ENCODE measurements at places on chromosomes 16 and 17.

DNA sequence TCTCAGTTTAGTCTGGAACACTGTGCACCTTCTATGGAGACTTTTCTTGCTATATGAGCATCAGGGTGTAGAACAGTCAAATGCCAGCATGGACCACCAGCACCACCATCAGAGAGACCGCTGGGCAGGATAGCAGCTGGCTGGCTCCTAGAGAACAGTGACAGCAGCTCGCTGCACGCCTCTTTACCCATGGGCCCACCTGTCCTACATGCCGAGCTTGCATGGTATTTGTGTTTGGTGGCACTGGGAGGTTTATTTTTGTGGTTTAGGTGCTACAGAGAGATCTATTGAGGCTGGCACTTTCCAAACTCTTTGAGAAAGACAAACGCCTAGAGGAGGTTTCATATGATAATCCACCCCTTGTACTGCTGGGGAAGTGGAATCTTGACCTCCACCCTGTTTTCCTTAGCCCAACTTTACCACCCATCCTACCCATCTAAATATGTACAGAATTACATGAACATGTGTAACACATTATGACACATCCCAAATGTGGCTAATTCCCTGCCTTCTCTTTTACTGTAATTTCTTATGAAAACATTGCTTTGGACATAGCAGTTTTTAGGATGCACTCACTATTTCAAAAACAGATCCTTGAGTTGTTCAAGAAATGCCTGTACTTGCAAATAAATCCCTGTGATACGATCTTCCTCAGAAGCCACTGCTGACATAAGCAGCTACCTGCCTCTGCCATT lies 46.3 kb downstream of the COG7 start:
- DNase-seq, result no peak

DNA sequence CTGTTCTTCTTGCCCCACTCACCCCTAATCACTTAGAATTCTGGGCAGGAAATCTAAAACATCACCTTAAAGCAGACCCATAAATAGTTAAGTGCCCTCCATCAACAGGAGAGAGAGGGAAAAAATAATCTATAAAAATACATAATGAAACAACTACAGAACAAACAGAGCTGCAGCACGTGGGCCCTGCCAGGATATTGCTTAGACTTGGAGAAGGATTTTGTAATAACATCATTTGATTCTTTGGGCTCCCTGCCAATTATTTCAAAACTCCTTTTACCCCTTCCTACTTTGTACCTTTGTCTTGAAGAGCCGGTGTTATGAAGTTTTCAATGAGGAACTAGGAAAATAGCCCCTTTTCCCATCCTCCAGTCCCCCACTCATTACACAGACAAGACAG lies 130.6 kb upstream of the TOX3 start:
- DNase-seq, result no peak

DNA sequence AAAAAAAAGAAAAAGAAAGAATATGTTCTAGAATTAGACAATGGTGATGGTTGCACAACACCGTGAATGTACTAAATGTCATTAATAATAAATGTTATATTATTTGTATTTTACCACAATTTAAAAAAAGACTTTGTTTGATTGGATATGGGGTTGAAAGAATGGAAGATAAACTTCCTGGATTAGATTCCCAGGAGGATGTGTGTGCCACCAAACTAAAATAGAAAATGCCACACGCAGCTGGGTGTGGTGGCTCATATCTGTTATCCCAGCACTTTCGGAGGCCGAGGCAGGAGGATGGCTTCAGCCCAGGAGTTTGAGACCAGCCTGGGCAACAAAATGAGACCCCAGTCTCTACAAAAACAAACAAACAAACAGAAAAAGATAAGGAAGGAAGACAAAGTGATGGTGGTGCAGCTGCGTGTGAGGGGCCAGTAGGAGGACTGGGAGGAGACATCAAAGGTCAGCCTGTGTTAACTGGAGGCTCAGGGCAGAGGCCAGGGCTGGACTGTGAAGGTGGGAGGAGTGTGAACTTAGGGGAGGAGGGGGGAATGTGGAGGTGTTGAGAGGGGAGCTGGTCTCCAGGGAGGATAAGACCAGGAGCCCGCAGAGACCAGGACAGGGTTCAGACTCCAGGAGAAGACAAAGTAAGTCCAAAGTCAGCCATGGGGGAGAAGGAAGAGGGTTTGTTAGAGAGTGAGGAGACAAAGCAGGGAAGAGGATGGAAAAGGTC lies 4.1 kb downstream of the PECAM1 start:
- DNase-seq, result no peak

DNA sequence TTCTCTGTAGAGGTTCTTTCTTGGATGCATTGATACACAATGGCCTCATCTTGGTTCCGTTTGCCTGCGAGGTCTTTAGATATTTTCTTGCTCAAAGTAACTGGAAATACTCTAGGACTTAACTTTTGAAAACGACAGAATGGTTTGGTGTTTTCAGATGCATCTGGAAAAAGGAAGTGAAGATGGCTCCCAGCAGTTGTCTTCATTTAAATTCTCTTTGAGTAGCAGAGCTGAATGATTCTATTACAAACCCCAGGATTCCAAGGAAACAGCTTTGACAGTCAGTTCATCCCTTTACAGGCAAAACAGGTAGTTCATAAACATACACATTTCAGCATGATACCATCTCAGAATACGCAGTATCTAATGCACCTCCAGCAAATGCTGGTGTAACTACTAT lies 54.8 kb downstream of the PSMD12 start:
- no peak for DNase-seq

GRCh38 chr17:65820811-65821210 lies 259.4 kb upstream of the AXIN2 start:
- no peak for DNase-seq

DNA sequence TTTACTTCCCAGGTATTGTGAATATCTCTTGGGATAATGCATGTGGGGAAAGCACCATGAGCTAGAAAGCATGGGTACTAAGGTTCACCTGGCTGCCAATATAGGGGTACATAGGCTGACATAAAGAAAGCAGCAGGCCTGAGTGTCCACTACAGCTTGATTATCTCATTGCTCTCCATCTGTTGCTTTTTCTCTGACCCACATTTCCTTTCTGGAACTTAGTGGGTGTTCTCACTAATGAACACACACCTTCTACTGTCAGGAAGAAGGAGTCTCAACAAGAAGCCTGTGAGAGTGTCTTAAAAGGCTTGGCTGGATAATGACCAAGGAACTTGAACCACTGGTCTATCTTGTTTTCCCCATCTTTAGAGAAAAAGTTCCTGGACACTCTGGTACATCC lies 62.5 kb downstream of the CA10 start:
- DNase-seq, result no peak

GRCh38 chr16:49756775-49757558 lies 98.9 kb downstream of the ZNF423 start:
- no peak for DNase-seq

DNA sequence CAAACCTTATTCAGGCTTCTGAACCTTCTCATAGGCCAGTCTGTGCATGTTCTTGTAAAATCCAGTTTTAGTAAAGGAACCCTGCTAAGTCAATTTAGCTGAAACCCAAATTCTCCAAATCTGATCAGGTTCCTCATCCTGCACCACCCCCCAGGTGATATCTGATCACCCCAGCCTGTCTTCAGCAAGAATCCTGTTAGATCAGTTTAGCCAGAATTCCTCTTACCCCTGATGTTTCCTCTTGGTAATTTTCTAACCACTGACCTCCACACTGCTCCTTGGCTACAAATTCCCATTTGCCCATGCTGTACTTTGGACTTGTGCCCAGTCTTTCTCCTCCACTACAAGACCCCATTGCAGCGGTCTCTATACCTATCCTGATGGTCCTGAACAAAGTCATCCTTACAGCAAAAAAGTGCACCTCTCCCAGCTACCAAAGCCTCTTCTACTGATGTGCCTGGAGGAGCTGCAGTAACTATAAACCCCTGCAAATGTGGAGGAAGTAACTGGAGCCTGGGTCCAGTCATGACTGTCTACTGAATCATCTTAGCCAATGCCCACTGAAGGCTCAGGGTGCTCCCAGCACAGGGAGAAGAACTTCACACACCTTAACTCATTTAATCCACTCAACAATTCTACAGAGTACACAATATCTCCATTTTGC lies 23.8 kb downstream of the TEX14 start:
- no peak for DNase-seq

- DNase-seq, result no peak
Observed at GRCh38 chr17:44380767-44381166, 8.7 kb downstream of the ITGA2B start.

GRCh38 chr17:55720919-55721836 lies 1.5 kb downstream of the TMEM100 start:
- DNase-seq, result no peak

GRCh38 chr16:58094026-58094425 lies 35.2 kb downstream of the CFAP20 start:
- DNase-seq, result no peak

DNA sequence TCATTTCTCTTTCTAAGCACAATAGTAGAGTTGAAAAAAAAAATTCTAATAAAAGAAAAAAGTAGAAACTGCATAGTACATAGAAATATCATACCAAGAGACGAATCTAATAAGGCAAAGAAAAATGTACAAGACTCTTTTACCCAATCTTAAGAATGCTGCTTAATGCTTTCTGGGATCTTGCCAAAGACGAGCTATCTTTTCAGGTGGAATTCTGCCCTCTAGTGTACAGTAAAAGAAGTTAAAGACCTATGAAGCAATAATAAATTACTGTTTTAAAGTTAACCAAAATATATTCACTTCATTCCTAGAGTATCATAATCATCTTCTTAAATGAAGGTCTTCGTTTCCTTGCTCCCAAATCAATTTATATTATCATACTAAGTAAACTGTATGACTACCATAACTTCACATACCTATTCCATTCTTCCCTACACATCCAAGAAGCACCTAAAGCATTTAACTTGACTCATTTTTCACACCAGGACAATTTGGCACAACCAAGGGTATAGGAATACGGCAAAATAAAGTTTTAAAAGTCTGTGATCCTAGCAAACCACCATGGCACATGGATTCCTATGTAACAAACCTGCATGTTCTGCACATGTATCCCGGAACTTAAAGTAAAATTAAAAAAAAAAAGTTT lies 47.7 kb downstream of the CFDP1 start:
- peak; percentile 80 for DNase-seq

GRCh38 chr17:68318103-68318991 lies 27.1 kb downstream of the ARSG start:
- DNase-seq, result no peak

GRCh38 chr16:74825941-74826340 lies 51.3 kb upstream of the FA2H start:
- DNase-seq, result no peak

DNA sequence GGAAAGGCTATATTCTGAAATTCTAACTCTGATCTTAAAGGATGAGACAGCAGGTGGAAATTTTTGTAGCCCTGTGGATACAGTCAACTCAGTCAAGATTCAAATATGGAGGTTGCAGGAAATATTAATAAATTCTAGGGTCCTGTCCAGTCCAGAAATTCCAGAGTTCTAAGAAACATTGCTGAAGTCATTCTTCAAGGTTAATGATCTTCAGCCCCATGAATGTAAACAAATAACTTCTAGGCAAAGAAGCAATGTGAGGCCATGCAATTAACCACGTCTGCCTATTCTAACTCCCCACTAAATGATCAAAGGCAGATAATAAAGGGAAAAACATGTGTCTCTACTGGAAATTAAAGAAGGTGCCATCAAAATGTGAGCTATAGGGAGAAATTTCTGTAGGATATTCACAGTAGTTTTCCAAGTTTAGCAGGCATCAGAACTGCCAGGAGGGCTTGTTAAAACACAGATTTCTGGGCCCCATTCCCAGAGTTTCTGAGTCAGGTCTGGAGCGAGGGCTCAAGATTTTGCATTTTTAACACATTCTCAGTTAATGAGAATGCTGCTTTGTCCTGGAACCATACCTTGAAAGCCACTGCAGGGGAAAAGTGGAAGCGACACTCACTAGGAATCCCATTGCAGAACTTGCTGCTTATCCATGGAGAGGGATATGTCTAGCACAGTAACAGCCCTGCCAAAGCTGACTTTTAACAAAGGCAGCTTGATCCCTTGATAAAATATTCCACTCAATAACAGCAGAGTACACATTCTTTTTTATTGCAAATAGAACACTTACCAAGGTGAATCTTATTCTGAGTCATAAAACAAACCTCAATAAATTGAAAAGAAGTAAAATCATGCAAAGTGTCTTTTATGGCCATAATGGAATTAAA lies 61.8 kb downstream of the DNAH3 start:
- DNase-seq, result no peak

GRCh38 chr17:71441098-71441497 lies 679.7 kb upstream of the SOX9 start:
- no peak for DNase-seq
